Fibroblast of the aortic adventitia (primary cell): ENCODE measurements at places on chromosomes 7 and 10. TPM values are rescaled to one million over a fixed set of nuclear protein-coding genes. Genes with fewer than 3 reads are reported as not detected.

DNA sequence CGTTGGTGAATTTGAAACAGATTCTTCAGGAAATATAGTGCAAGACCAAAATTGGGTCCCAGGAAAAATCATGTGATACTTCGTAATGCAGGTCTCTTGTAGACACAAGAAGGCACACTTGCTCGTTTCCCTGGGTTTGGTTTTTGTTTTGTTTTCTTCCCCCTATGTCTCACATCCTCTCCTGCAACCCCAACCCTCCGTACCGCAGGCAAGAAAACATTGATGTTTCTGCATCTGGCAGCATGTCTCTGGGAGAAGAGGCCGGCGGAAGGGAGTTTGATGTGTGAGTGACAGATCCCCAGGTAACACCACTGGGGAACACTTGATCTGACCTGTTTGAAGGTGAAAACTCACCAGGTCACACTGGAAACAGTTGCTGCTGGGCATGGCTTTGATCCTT, 718.5 kb downstream of the AUTS2 start:
- DNase-seq: no peak

- DNase-seq: no peak
These were observed 92.9 kb upstream of the PCBD1 start for GRCh38 chr10:70981171-70981836.

DNA sequence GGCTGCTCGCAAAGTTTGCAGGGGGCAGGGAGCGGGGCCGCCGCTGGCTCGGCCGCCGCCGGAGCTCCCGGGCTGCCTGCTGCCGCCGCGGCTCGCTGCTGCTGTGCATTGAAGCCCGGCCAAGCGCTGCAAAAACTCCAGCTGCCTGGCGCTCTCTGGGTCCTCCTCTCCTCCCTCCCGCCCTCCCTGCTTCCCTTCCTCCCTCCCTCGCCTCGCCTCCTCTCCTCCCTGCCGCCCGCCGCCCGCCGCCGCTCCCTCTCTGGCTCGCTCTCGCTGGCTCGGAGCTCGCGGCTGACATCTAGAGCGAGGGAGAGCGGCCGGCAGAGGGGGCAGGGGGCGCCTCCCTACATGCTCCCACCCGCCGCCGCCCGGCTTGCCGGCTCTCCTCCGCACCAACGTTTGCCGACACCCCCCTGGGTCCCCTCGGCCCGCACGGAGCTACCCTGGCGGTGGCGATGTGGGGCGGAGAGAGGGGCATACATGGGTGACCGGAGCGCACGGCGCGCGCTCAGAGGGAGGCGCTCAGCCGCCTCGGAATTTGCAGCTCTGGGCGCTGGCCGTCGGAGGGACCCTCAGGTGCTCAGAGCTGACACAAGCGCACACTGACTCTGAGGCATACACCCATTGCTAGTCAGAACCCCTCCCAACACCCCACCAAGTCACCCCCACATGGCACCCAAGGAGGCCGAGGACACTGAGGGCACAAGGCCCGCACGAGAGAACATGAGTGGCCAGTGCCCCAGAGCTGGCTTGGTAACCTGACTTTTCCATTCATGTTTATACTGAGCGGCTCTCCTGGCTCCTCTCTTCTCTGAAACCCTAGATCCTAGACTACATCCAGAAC, 1.2 kb upstream of the PLXNA4 start:
- peak; percentile 76 for DNase-seq

SYNPO2L gene
- not detected in 2 replicates for total RNA-seq

GRCh38 chr7:70068531-70068930, 470.3 kb downstream of the AUTS2 start:
- no peak for DNase-seq

DNA sequence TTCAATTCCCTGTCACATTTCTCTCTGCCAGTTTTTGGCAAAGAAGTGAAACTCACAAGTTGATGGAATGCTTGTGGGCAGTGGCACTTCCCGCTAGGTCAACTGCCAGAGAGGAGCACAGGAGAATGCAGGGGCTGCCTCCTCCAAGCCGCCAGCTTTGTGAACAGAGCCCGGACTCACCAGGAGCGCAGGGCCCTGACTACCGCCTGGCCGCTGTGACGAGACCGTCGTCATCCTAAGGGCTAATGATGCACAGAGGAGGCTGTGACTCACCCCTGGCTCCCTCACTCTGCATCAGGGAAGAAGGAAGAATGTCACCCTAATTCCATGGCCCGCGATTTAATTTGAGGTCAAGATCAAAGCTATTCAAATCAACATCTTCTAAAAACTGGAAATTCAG, 123.9 kb downstream of the TAX1BP1 start:
- DNase-seq: no peak

- no peak for DNase-seq
These were observed 111.9 kb downstream of the ATXN7L1 start for GRCh38 chr7:105764506-105764905.

ACHE gene
- total RNA-seq: 0.16 TPM in 1 of 2 replicates, not detected in the other

- peak; percentile 48 for DNase-seq
These were observed 43.6 kb downstream of the CNNM1 start for GRCh38 chr10:99372546-99373271.

MSMB gene
- not detected in 2 replicates for total RNA-seq

- DNase-seq: peak; percentile 99
These were observed 307.4 kb upstream of the AOAH start for GRCh38 chr7:37031571-37032257.

DNA sequence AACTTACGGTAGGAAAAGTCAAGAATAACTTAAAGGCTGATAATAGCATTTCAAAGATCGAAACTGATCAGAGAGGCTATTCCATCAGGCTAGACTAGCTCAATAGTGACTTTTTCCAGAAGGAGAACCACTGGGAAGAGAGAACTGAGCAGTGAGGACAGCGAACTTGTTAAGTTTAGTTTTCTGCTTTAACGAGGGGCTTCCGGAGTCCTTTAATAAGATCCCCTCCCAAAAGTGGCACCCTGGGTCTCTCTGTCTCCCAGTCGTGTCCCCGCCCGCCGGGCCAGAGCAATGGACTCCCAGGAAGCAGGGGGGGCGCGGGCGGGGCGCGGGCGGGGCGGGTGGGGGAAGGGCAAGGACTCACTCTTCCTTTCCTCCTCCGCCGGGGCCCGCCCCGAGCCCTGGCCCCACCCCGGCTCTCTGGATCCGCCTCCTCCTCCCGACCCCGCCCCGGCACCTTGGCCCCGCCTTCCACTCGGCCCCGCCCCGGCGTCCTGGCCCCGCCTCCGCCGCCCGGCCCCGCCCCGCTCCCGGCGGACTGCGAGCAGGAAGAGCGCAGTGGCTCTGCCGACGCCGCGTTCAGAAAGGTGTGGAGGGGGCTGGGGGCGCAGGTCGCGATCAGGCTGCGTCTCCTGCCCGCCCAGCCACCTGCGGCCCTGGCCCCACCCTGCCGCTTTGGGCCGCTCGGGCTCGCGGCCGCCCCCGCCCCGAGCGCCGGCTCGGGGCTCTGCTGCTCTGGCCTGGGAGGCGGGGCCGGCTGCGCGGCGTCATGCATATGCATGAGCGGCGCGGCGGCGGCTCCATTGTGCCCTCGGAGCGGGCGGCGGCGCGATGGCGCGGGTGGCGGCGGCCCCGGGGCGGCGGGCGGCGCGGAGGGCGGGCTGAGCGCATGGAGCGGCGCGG, at the start of gene ZMIZ2:
ZMIZ2 (plus strand) TSS at position 803 of the 903 bp plus-strand sequence. CDS start 7,403 bp downstream, outside the sequence.
- peak; percentile 82 for DNase-seq

- DNase-seq: peak; percentile 24
These were observed 61.7 kb downstream of the PWWP2B start for GRCh38 chr10:132458586-132459300.

ASB10 gene
- not detected in 2 replicates for total RNA-seq

SLC26A5 gene
- not detected in 2 replicates for total RNA-seq

DNA sequence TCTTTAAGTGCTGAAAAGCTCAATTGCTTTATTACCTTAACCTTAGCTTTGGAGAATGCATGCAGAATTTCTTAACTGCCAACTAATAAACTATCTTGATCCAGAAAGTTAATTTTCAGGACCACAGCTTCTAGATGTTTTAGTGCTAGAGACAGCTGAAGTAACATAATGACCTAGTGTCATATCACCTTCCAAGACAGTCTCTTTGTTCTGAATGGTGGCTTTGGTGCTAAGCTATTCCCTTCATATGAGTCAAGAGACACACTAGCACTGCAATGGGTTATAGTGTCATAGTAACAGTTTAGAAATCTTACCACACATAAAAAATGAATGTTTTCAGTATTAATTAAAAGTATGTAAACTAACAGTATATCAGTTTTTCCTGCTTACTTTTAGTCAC, 115.4 kb upstream of the LRRN3 start:
- DNase-seq: no peak

- DNase-seq: no peak
These were observed 232.7 kb downstream of the NSUN6 start for GRCh38 chr10:18418541-18419215.
